ENCODE measurements at places on chromosomes 6 and 20. TPM values are rescaled to one million over a fixed set of nuclear protein-coding genes. Genes with fewer than 3 reads are reported as not detected.

Gene MEI4
- total RNA-seq, result not detected

Gene AVP
- not detected for total RNA-seq

Gene BYSL
- total RNA-seq, result 14.2 TPM

Gene RMND1
- total RNA-seq, result 15.7 TPM
